ENCODE measurements at places on chromosomes 11 and 22.

GRCh38 chr22:29630987-29631386, 27.6 kb downstream of the NF2 start:
- DNase-seq, result no peak

GRCh38 chr11:128499613-128500253, 87.6 kb downstream of the ETS1 start:
- DNase-seq, result no peak

DNA sequence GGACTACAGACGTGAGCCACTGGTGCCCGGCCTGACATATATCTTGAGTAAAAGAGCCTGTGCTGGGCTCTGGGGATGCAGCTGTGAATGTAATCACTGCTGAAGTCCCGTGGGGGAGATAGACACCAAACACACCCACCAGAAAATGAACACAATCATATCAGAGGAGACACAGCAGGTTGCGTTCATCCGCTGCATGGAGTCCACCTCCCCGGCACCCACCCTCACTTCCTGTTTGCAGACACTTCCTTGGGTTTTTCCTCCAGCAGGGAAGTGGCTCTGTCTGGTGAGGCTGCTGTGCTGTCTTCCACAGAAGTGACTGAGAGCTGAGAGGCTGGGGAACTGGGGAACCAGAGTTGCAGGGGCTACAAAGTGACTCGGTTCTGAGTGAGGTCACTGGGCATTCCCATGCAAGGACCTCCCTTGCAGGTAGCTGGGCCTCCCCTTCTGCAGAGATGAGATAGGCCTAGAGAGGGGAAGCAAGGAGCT, 7.2 kb downstream of the MICALL1 start:
- no peak for DNase-seq

DNA sequence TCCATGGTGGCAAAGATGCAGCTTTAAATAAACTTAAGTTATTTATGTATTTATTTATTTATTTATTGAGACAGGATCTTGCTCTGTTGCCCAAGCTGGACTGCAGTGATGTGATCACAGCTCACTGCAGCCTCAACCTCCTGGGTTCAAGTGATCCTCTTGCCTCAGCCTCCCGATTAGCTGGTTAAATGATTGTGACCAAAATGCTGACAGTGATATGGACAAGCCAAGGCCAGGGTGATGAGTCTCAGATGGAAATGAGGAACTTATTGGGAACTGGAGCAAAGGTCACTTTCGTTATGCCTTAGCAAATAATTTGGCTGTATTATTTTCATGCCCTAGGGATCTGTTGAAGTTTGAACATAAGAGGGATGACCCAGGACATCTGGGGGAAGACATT, 9.3 kb upstream of the LRP5 start:
- DNase-seq, result no peak

GRCh38 chr11:130437848-130438247, 9.4 kb upstream of the ADAMTS8 start:
- peak; percentile 49 for DNase-seq

GRCh38 chr11:16969010-16969999, 44.9 kb downstream of the PLEKHA7 start:
- no peak for DNase-seq

DNA sequence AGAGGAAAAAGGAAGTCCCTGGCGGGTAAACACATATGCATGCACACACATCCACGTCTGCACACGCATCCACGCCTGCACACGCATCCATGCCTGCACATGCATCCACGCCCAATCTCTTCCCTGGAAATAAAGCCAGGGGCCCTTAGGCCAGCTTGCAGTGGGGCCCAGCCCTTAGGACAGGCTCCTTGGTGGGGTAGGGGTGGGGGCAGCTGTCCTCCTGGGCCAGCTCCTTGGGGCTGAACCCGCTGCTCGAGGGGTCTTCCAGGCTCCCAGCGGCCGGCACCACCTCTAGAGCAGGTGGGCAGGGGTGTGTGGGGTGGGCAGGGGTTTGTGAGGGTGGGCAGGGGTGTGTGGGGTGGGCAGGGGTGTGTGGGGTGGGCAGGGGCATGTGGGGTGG, 1.9 kb downstream of the C11orf21 start:
- DNase-seq, result no peak

DNA sequence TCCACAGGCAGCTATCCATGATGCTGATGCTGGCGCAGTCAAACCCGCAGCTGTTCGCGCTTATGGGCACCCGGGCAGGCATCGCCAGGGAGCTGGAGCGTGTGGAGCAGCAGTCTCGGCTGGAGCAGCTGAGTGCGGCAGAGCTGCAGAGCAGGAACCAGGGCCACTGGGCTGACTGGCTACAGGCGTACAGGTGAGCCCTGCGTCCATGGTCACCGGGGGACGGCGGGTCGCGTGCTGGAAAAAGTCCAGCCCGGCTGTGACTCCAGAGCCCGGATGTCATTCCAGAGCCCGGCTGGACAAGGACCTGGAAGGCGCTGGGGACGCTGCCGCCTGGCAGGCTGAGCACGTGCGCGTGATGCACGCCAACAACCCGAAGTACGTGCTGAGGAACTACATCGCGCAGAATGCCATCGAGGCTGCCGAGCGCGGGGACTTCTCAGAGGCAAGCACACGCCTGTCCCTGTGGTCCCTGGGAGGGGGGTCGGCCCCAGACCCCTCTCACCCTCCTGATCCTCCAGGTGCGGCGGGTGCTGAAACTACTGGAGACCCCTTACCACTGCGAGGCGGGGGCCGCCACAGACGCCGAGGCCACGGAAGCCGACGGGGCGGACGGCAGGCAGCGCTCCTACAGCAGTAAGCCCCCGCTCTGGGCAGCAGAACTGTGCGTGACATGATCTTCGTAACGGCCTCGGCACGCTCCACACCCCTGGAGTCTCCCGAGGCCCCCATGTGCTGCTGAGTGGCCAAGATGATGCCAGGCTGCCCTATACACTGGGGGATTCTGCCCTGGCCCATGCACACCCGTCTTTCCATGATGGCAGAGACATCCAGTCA, 16.1 kb downstream of the SELENOO start:
- no peak for DNase-seq

DNA sequence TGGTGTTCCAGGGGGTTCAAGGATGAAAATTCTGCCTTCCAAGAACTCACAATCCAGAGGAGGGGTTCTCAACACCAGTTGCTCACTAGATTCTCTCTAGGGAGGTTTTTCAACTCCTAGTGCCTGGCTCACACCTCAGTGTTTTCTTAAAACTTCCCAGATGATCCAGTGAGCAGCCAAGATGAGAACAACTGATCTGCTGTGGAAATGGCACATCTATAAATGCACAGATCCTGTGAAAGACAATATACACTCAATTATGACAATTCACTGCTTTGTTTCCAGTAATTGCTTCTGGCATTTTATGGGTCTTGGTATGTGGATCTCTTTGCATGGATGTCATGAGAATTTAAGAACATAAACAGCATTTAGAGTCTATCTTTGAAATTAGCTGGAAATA, 45.2 kb upstream of the PRSS23 start:
- no peak for DNase-seq

GRCh38 chr11:77142091-77142975, 14.3 kb downstream of the MYO7A start:
- no peak for DNase-seq

- DNase-seq, result no peak
Observed at GRCh38 chr11:96906476-96906875, 516.7 kb downstream of the JRKL start.

DNA sequence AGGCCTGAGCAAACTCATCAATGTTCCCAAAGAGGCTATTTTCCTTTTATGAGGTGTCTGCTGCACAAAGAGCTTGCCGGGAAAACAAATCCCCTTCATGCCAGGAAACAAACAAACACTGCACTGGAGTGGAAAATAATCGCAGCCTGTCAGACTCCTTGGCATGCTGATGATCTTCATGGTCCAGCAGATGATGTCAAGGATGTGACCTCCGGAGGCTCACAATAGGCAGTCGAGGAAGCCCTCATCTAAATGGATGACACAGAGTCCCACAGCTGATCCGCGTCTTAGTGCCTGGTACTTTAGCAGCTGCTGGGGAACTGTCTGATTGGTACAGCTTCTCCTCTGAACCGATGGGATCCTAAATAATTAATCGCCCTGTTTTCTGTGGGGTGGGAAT, 187.6 kb downstream of the TENM4 start:
- no peak for DNase-seq

- DNase-seq, result no peak
Observed at GRCh38 chr11:107590460-107591377, at the start of gene ELMOD1. TSS of gene ELMOD1 (plus strand) at chr11:107591147. CDS start at chr11:107618190, 27,043 bp downstream.

DNA sequence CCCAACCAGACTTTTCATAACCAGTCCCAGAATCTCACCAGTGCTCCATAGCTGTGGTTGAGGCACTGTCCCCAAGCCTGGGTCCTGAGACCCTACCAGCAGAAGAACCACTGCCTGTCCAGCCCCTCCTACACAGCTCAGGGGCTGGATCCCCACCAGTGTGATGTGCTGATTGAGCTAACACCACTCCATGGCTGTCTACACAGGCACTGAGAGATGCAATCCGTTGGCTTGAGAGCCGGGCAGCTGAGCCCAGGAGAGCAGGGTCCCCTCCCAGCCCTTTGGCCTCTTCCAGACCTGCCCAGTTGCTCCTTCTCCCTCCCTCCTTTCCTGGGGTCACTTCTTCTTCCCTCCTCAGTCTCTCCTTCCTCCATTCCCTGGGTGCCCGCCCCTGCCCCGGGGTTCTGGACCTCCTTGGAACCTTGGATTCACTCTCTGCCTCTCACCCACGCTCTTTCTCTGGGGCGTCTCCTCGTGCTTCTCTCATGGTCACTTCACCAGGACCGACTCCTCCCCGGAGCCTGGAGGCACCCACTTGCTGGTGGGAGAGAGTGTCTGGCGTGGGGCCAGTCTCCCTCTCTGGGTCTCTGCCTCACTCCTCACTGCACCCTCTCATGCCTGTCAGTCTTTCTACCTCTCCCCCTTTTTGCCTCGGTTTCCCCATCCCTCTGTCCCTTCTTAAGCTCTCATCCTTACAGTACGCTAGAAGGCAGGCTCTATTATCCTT, 706 bp upstream of the SCYL1 start:
- no peak for DNase-seq

DNA sequence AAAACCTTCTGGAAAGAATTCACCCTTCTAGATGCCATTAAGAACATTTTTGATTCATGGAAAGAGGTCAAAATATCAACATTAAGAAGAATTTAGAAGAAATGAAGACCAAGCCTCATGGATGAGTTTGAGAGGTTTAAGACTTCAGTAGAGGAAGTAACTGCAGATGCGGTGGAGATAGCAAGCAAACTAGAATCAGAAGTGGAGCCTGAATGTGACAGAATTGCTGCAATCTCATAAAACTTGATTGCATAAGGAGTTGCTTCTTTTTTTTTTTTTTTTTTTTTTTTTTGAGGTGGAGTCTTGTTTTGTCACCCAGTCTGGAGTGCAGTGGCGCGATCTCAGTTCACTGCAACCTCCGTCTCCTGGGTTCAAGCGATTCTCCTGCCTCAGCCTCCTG, 51.6 kb downstream of the MS4A13 start:
- no peak for DNase-seq

GRCh38 chr11:65786008-65786785, 666 bp upstream of the OVOL1 start:
- DNase-seq, result no peak

DNA sequence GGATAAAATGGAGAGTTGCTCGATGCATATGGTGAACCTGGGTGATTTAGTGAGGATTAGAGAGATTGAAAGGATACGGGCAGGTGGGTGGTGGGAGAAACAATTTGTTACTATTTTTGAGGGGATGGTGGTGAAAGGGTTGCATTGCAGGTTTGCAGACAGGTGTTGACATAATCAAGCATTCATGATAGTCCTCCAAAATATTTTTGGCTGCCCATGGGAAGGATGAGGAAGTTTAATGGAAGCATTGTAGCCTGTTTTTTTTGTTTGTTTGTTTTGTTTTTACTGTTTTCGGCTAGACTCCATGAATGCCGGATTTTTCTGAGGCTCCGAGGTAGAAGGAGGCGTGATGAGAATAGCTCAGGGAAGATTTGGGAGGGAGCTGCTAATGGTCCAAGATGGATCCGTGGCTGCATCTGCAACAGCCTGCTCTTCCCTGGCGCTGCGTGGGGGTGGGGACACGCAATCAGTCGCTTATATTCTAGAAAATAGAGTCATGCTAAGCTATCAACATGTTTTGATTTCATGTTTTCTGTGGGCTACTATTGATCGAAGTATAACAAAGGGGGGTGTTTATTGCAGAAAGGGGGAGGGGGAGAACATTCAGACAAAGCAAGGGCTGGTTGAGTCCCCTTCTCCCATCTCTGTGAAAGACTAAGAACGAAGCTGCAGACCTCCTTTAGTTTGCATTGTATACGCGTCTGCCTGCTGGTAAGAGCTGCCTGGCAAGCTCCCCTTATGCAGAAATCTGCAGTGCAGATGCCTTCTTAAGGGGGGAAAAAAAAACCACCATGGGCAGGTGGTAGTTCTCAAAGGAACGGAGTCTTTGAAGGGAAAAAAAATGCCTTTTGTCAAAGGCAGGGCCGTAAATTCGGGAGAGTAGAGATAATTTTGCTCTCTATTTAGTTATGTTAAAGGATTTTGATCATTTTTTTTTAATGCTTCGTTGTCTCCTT, 1.0 kb downstream of the RTN3 start:
- DNase-seq, result no peak

- no peak for DNase-seq
Observed at GRCh38 chr11:14626650-14627049, 17.0 kb upstream of the PDE3B start.

DNA sequence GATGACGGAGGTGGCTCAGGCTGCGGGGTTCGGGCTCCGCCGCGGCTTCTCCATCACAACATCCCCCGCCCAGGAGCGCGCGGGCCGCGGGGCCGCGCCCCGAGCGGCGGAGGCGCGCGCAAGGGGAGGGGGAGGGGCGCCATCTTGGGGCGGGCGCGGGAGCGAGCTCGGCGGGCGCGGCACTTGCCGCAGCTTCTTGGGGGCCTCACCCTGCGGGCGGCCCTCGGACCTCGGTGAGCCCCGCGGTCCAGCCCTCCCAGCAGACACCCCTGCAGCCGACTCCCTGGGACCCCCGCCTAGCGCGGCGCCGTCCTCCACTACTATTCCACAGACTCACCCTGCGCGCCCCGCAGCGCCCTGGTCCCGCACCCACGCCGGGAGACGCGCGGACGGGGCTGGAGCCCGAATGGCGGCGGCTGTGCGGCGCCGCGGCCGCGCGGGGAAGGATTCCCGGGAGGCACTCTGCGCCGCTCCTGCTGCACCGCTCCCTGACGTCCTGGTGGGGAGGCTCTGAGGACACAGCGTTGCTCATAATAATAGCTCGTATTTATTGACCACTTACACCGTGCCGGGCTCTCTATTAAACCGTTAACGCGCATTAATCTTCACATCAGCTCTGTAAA, at the start of gene APBB1:
Gene APBB1 (minus strand): TSS at position 86 of the 623 bp plus-strand sequence. CDS start 7,747 bp downstream, outside the sequence.
- no peak for DNase-seq

GRCh38 chr11:79404325-79404724, 36.5 kb downstream of the TENM4 start:
- DNase-seq, result no peak

- no peak for DNase-seq
Observed at GRCh38 chr11:63766531-63767235, 1.9 kb downstream of the ZFTA start.

- DNase-seq, result no peak
Observed at GRCh38 chr11:60059521-60060240, 3.2 kb downstream of the MS4A3 start.
